ENCODE measurements at places on chromosomes 13 and 19.

- no peak for DNase-seq
These were observed 20.6 kb downstream of the LRRC63 start for GRCh38 chr13:46232281-46232680.

GRCh38 chr13:33178209-33178840 lies 107.2 kb downstream of the STARD13 start:
- no peak for DNase-seq

- no peak for DNase-seq
These were observed 182.8 kb downstream of the RGCC start for GRCh38 chr13:41639955-41640780.

- no peak for DNase-seq
These were observed 3.6 kb downstream of the SEMA6B start for GRCh38 chr19:4555657-4556561.

GRCh38 chr13:45728759-45729158 lies 26.6 kb downstream of the CBY2 start:
- DNase-seq: no peak

DNA sequence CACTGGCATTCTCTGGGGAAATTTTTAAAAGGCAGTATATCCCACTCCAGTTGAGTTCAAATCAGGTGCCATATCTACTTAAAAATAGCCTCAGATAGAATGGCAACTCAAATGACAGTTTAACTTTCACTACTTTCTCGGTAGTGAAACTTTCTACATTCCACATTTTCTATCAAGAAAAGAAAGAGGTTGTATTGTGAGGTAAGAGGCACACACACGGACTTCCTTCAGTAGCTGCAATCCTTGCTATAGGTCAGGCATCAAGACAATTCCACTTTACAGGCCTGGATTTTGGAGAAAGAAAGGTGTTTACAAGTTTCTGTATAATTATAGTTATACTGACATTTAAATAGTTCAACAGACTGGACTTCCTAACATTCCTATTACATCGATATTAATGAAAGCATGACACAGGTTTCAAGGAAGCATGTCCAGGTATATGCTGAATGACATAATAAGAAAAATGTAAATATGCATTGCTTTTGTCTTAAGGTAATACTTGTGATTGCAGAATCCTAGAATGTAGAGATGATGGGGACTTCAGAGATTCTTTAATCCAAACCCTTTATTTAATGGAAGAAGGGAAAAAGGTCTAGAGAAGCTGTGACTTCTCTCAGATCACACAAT lies 5.2 kb downstream of the STARD13 start:
- no peak for DNase-seq
